HS-5 (cell line): ENCODE measurements at places on chromosomes 6 and 20.

DNA sequence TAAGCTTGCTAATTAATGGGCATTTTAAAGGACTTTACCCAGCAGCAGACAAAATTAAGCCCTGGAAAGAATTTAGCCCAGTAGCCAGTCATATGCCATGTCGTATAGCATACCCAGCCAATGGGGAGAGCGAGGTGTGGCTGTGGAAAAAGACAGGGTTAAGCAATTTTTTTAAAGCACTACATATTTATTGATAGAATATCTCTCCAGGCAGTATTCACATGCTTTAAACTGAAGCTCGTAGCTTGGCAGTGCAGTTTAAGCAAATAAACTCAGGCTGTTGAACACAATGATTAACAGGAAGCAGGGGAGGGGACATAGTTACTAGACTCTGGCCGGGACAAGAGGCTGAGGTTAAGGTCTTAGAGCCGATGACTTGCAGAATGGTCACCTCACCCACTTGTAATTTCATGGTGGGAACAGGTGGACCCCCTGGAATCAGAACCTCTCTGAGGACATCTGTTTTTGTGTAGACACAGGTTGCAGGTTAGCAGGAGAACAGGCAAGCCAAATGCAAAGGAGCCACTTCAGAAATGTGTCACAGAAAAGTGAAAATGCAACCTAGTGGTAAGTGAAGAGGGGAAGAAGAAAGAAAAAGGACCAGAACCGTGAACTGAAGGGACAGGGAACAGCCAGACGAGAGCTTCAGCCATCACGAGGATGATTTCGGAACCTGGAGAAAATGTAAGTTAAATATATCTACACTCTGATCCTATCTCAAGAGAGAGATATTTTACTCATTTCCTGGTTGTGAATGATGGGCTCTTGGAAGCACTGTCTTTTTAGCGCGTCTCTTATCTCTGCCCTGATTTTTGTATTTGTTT, 7.2 kb downstream of the GCNT2 start:
- DNase-seq, result no peak

GRCh38 chr6:143941852-143942627, 66.0 kb downstream of the PLAGL1 start:
- no peak for DNase-seq

GRCh38 chr6:100260584-100260983, 204.1 kb downstream of the SIM1 start:
- no peak for DNase-seq

GRCh38 chr6:70241991-70242420, 60.9 kb downstream of the COL9A1 start:
- no peak for DNase-seq

DNA sequence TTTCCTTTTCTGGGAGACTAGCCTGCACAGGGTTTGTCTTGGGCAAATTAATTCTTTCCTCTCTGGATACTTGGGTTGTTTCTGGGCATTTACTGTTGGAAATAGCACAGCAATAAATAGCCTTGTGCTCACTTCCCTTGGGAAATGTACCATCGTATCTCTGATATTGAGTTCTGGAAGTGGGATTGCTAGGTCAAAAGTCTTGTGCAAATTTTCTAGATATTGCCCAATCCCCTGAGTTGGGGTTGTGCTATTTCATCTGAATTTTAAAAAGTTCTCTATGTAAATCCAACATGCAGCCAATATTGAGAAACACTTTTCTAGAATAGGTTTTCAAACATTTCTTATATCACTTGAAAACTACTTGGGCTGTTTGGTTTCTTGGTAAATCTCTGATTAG, 64.0 kb upstream of the ELOVL5 start:
- DNase-seq, result no peak

DNA sequence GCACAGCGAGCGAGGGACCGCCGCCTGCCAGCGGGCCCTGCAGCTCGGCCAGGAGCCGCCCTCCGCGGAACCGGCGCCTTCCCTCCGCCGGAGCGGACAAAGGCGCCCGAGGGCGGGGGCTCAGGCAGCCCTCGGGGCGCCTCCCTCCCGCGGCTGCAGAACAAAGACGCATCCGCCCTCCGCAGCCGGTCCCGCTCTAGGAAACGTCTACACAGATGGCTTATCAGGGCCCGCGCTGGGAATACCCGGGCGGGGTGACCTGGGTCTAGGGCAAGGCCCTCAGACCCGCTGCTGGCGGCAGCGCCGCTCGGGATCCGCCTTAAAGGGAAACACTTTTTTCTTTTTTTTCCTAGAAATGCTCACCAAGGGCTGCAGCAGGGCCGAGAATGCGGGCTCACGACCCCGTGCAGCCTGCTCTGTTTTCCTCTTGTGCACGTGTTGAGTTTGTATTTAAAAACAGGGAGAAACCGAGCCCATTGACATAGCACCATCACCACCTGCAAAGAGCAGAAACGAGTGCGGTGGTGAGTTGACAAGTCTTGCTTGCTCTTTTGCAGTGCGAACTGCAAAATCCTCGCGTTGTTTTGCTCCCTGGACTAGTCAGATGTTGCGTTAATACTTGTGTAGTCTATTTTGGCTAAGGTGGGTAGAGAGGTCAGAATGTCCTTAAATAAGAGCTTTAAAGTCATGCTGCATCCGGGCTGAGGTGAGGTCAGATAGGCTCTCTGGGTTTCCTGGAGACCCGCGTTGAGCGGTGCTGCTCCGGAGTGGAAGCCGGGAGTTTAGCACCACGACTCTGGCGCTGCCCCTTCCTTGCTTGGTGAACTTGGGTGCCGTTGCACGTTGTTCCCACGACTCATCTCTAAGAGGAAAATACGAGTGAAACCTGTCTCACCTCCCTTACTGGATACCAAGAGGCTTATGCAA, 1.1 kb upstream of the RPS6KA2 start:
- no peak for DNase-seq

DNA sequence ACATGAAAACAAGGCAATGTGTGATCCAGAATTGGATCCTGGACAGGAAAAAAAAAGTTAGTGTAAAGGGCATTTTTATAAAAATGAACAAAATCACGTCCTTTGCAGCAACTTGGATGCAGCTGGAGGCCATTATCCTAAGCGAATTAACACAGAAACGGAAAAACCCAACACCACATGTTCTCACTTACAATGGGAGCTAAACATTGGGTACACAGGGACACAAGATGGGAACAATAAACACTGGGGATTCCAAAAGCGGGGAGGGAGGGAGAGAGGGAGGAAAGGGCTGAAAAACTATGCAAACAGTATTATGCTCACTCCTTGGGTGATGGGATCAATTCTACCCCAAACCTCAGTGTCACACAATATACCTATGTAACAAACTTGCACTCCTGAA, 91.4 kb upstream of the BTBD3 start:
- DNase-seq, result no peak

GRCh38 chr6:52049252-52050050, 38.0 kb downstream of the PKHD1 start:
- peak; percentile 16 for DNase-seq

DNA sequence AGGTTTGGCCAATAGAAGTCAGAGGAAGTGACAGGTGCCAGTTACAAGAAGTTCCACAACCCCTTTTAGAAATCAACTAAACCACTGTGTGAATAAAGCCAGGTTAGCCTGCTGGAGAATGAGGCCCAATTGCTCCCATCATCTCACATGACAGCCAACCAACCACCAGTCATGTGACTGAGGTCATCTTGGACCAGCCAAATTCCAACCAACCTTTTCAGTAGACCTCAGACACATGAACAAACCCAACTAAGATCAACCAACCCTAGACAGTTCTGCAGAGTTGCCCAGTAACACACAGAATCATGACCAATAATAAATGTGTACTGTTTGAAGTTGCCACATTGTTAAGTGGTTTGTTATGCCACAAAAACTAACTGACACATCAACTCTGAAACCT, 44.6 kb upstream of the GGTLC1 start:
- DNase-seq, result no peak

- DNase-seq, result no peak
Observed at GRCh38 chr6:157087974-157088373, 235.3 kb downstream of the TMEM242 start.

GRCh38 chr20:44768256-44768655, 22.6 kb downstream of the KCNK15 start:
- DNase-seq, result no peak

DNA sequence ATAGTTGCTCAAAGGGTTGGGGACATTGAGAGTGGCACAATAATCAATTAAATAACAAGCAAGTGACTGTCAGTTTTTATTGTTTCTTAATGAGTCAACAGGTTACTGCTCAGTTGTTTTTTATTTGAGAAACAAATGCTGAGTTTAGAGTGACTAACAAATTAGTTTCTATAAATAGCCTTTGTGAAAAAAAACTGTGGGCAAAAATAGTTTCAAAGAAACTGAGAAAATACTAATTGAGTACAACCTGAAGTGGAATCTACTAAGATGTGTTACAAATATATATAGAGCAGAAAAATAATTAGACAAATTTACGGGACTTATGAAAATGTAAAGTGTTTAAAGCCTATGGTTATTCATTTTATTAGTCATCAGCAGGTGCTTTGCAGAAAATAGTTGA, 22.3 kb downstream of the BEND6 start:
- DNase-seq, result no peak

- no peak for DNase-seq
Observed at GRCh38 chr6:113394729-113395128, 462.4 kb upstream of the MARCKS start.

DNA sequence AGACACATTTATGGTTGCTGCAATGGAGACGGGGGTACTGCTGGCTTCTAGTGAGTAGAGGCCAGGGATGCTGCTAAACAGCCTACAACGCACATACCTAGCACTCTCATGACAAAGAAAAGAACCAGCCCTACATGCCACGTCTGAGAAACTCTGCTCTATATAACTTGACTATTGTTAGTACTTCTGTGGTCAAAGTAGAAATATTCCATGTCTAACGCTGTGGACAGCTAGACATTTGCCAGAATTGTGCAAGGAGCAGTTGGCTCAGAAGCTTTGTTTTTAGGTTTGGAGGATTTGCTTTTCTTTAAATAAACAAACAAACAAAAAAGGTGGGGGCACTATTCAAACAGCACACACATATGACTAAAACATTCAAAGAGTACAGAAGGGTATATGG, 20.5 kb downstream of the UBE2V1 start:
- DNase-seq, result no peak

- no peak for DNase-seq
Observed at GRCh38 chr6:74366634-74367033, 670.6 kb downstream of the CD109 start.

GRCh38 chr20:15916623-15917022, 656.6 kb downstream of the KIF16B start:
- DNase-seq, result no peak

DNA sequence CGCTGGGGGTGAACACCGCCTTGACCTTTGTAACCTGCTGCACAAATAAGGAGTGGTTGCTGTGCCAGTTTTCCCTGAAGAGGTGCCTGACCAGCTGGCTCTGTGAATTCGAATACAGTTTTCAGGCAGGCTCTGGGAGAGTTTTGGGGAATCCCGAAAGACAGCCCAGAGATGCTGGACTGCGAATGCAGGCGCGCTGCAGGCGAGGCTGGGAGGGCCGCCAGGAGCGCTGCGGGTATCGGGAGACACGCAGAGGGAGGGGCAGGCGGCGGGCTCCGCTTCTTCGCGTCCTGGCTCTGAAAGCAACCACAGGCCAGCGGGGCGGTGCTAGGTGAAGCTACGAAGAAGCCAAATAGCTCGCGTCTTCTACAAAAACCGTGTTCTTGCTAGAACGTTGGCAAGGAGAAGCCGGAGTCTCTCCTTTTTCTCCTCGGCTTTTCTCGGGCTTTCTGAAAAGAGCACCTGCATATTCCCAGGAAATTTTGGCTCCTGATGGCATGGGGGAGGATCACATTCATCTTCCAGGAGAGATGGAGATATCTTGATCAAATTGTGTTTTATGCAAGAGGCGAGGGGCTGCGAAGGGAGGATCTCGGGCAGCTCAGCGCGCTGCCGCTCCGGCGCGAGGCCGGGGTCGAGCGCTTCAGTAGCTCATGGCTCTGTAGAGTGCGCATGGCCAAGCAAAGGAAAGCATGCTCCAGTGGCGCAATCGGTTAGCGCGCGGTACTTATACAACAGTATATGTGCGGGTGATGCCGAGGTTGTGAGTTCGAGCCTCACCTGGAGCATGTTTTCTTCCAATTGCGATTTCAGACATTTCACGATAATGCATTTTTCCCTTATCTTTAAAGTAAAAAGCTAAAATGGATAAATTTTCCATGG, 158.1 kb upstream of the ZNF184 start:
- DNase-seq, result peak; percentile 37

DNA sequence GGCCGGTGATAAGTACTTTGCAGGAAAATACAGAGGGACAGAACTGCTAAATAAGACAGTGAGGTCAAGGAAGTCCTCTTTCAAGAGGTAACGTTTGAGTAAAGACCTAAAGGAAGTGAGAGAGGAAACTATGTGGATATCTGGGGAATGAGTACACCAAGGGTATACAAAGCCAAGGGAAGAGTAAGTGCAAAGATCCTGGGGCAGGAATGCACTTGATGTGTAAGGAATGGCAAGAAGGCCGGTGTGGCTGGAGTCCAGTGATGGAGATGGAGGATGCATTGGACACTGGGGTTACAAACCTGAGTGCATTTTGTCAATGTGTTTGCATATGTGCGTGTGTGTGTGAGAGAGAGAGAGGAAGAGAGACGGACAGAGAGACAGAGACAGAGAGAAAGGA, 32.1 kb upstream of the TGM2 start:
- no peak for DNase-seq

DNA sequence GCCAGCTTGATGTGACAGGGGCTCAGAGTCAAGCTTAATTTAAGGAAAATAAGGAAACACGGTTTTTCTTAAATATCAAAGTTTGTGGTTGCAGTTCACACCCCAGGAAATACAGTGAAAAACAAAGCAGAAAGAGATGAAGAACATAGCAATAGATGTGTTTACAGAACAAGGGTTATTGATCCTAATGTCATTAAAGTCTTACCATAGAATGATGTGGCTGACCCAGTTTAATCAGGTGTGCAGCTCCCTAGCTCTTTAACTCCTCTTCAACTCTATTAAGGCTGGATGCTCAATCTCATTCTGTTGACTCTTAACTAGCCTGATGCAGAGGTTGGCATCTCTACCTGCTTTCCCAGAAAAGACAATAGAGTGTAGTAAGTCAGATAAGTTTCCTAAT, 7.5 kb upstream of the GTF3C6 start:
- DNase-seq, result no peak

- no peak for DNase-seq
Observed at GRCh38 chr6:106156413-106156812, 70.3 kb downstream of the PRDM1 start.

GRCh38 chr20:6265204-6265904, 142.5 kb upstream of the FERMT1 start:
- peak; percentile 34 for DNase-seq

DNA sequence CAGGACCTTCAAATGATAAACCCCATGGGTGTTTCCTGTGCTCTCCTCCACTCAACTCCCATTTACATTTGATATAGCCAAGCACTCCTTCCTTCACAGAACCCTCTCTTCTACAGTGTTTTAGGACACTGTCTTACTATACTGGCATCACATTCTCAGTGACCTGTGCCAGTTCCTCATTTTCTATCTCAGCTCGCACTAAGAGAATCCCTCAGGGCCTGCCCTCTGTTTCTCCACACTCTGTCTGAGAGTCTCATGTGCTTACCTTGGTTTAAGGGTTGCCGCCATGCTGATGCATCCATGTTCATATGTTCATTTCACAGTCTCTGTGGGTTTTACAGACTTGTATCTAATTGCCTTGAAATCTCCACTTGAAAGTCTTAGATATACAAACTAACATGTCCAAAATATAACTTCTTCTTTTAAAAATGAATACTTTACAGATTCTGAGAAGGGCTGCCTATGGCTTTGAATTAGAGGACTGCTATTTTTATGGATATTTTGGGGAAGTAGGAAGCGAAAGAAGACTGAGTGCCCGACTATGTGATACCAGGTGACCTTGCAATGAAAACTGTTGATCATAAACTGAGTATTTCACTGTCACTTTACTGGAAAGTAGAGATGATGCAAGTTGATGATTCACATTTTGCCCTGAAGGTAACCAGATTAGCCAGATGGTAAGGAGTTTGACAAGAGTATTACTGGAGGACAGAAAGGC, 153.1 kb upstream of the SIM1 start:
- peak; percentile 32 for DNase-seq
